ENCODE measurements at places on chromosomes 13 and 19. TPM values are rescaled to one million over a fixed set of nuclear protein-coding genes. Genes with fewer than 3 reads are reported as not detected.

GRCh38 chr13:46620029-46620428 is 67.1 kb downstream of the LRCH1 start:
- DNase-seq = no peak

Gene FFAR3
- total RNA-seq = 6.6 TPM

DNA sequence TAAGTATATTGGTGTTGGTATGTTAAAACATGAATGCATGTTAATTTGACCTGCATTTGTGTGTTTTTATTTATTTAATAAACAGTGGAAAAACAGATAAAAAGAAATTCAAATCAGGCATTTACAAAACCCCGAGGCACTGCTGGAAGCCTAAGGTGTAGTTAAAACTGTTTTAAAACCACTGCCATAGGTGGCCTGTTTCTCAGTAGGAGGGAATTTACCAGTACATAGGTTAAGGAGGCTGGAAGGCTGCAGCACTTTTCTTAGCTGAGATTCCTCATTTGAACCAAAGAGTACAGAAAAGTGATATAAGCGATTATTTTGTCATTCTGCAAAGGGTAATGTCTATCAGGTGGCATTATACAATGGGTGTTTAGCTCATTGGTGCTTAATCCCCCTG is 99.6 kb downstream of the PAN3 start:
- no peak for DNase-seq

Gene NANOS3
- 3.8 TPM for total RNA-seq

- no peak for DNase-seq
Observed at GRCh38 chr19:16180611-16181010, 4.6 kb upstream of the FAM32A start.

Data from activated T-cell treated with anti-CD3 and anti-CD28 coated beads, Interleukin-2, amount 50 U/mL, for 72 hours (primary cell).